Activated CD8-positive, alpha-beta T cell treated with anti-CD3 and anti-CD28 coated beads, Interleukin-2, amount 10 ng/mL, durations not matched to agents 7 days and 5 days (primary cell): ENCODE measurements at places on chromosomes 1 and 21. TPM values are rescaled to one million over a fixed set of nuclear protein-coding genes. Genes with fewer than 3 reads are reported as not detected.
A peak's percentile ranks its signal among the peaks of the same experiment; 100 is the strongest.

- H3K27ac ChIP-seq, result no peak overlapping the region
- no peaks in the 10 kb centered on the region for H3K36me3 ChIP-seq
- H3K4me3 ChIP-seq, result no peak overlapping the region
- DNase-seq, result no peak
- no peaks in the 10 kb centered on the region for H3K4me1 ChIP-seq
Measured at GRCh38 chr1:68011657-68012375, 38.6 kb downstream of the DIRAS3 start.

GRCh38 chr1:113517346-113517745 lies 127.0 kb downstream of the MAGI3 start:
- no peak overlapping the region for H3K27ac ChIP-seq
- no peaks in the 10 kb centered on the region for H3K36me3 ChIP-seq
- H3K4me1 ChIP-seq, result no peaks in the 10 kb centered on the region

- H3K4me3 ChIP-seq, result no peak overlapping the region
- H3K4me1 ChIP-seq, result no peaks in the 10 kb centered on the region
- H3K27ac ChIP-seq, result no peak overlapping the region
- peaks cover 23% of the 10 kb centered on the region for H3K27me3 ChIP-seq
- DNase-seq, result no peak
Measured at GRCh38 chr1:190476321-190476720, 1.3 kb downstream of the BRINP3 start.

- peaks cover 11% of the 10 kb centered on the region for H3K36me3 ChIP-seq
- DNase-seq, result no peak
- H3K4me1 ChIP-seq, result peaks cover 70% of the 10 kb centered on the region
- H3K4me3 ChIP-seq, result peak overlapping the region; percentile 79
- H3K27ac ChIP-seq, result peak overlapping the region; percentile 95
- H3K27me3 ChIP-seq, result no peaks in the 10 kb centered on the region
Measured at GRCh38 chr1:19390166-19390850, 78.2 kb downstream of the SLC66A1 start.

GRCh38 chr1:43565600-43566360 lies 35.1 kb downstream of the PTPRF start:
- no peak overlapping the region for H3K27ac ChIP-seq
- peaks cover 3% of the 10 kb centered on the region for H3K27me3 ChIP-seq
- H3K36me3 ChIP-seq, result no peaks in the 10 kb centered on the region
- H3K4me3 ChIP-seq, result peak overlapping the region; percentile 62

GRCh38 chr1:53246261-53247134 lies 8.2 kb upstream of the MAGOH start:
- H3K4me3 ChIP-seq, result no peak overlapping the region
- H3K27ac ChIP-seq, result no peak overlapping the region
- no peaks in the 10 kb centered on the region for H3K4me1 ChIP-seq
- DNase-seq, result no peak

- no peaks in the 10 kb centered on the region for H3K4me1 ChIP-seq
- peaks cover 1% of the 10 kb centered on the region for H3K27me3 ChIP-seq
- DNase-seq, result no peak
- H3K36me3 ChIP-seq, result no peaks in the 10 kb centered on the region
- no peak overlapping the region for H3K4me3 ChIP-seq
Measured at GRCh38 chr1:30140566-30140965, 582.8 kb downstream of the MATN1 start.

- peaks cover 5% of the 10 kb centered on the region for H3K36me3 ChIP-seq
- peaks cover 15% of the 10 kb centered on the region for H3K4me1 ChIP-seq
- DNase-seq, result no peak
- peaks cover 79% of the 10 kb centered on the region for H3K27me3 ChIP-seq
- no peak overlapping the region for H3K27ac ChIP-seq
Measured at GRCh38 chr21:44710756-44711326, 531 bp downstream of the TSPEAR start.

DNA sequence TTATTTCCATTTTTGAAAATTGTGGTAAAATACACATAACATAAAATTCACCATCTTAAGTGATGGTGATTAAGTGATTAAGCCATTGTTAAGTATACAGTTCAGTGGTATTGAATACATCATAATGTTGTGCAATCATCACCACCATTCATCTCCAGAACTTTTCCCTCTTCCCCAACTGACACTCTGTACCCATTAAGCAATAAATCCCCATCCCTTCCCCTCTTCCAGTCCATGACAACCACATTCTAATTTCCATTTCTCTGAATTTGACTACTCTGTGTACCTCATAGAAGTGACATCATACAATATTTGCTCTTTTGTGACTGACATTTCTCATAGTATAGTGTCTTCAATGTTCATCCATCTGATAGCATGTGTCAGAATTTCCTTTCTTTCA lies 124.8 kb downstream of the DISC1 start:
- no peak for DNase-seq
- no peaks in the 10 kb centered on the region for H3K27me3 ChIP-seq
- H3K36me3 ChIP-seq, result peaks cover 32% of the 10 kb centered on the region

DNA sequence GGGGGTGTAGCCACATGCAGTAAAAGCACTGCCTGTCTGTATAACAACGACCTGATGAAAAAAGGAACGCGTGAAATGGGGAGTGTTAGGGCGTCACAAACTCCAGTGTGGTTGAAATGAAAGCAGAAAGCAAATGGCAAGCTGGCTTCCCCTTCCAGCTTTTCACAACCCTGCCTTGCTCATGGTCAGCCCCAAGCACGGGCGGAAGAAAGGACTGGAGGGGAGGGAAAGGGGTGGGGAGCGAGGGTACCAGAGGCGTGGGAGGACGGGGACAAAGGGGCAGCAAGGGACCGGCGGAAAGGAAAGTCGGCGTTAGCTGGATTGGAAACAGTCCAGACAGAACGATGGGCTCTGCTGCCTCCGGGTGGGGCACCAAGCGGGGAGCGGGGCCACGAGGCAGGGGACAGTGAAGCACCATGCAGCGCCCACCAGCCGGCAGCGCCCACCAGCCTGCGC lies 9.6 kb downstream of the VPS26C start:
- H3K36me3 ChIP-seq, result peaks cover 57% of the 10 kb centered on the region
- no peaks in the 10 kb centered on the region for H3K27me3 ChIP-seq
- peak overlapping the region; percentile 93 for H3K27ac ChIP-seq
- peaks cover 70% of the 10 kb centered on the region for H3K4me1 ChIP-seq
- peak; percentile 66 for DNase-seq
- H3K4me3 ChIP-seq, result peak overlapping the region; percentile 83

DNA sequence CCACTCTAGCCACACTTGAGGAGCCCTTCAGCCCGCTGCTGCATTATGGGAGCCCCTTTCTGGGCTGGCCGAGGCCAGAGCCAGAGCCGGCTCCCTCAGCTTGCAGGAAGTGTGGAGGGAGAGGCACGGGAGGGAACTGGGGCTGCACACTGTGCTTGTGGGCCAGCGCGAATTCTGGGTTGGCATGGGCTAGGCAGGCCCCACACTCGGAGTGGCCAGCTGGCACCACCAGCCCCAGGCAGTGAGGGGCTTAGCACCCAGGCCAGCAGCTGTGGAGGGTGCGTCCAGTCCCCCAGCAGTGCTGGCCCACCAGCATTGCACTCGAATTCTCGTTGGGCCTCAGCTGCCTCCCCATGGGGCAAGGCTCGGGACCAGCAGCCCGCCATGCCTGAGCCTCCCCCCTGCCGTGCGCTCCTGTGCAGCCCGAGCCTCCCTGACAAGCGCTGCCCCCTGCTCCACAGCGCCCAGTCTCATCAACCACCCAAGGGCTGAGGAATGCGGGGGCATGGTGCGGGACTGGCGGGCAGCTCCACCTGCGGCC lies 785.9 kb upstream of the TPTE start:
- H3K4me1 ChIP-seq, result no peaks in the 10 kb centered on the region
- no peak overlapping the region for H3K27ac ChIP-seq
- no peaks in the 10 kb centered on the region for H3K36me3 ChIP-seq
- no peak for DNase-seq

DNA sequence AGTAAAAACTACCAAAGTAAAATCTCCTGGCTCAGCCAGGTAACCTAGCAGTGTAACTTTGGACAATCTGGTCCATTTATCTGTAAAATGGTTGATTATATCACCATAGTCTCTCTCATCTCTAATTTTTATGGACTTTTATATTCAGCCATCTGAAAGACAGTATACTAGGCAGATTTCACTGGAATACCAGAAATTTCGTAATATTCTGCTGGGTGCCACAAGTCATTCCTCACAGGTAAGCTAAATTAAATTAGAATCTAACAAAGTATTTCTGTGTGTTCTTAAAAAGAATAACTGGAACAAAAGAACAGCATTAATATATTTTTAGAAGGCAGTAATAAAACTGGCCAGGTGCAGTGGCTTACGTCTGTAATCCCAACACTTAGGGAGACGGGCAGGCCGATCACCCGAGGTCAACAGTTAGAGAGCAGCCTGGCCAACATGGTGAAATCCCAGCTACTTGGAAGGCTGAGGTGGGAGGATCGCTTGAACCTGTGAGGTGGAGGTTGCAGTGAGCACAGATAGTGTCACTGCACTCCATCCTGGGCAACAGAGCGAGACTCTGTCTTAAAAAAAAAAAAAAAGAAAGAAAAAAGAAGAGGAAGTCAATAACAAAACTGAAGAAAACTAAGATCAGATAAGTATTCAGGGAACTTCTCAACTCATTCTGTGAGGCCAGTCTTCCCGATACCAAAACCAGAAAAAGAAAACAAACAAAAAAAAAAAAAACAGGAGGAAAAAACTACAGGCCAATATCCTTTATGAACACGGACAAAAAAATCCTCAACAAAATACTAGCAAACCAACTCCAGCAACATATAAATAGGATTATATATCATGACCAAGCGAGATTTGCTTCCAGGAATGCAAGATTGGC lies 35.9 kb downstream of the PIK3R3 start:
- no peak overlapping the region for H3K27ac ChIP-seq
- no peak overlapping the region for H3K4me3 ChIP-seq
- DNase-seq, result no peak
- no peaks in the 10 kb centered on the region for H3K4me1 ChIP-seq

GRCh38 chr1:150906329-150906728 lies 19.4 kb downstream of the CTXND2 start:
- H3K27ac ChIP-seq, result no peak overlapping the region
- DNase-seq, result no peak

GRCh38 chr21:42120903-42121535 lies 49.9 kb downstream of the UMODL1 start:
- peaks cover 49% of the 10 kb centered on the region for H3K27me3 ChIP-seq
- no peak overlapping the region for H3K4me3 ChIP-seq
- H3K4me1 ChIP-seq, result peaks cover 64% of the 10 kb centered on the region
- no peak overlapping the region for H3K27ac ChIP-seq
- no peaks in the 10 kb centered on the region for H3K36me3 ChIP-seq

DNA sequence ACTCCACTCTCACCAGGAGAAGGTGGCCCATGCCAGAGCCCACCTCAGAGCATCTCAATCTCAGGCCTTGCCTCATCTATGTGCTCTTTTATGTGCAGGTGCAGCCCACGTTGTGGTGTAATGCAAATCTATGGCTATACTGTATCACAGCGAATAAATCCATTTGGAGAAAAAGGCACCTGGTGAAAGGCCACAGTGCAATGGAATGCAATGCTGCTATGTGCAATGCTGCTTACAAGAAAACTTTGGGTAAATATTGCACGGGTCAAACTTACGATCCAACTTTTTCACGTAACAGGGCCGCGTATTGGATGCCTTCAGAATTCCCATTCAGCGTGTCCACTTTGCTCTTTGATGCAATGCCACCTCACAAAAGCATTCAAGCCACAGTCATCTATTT lies 13.5 kb downstream of the ZBTB18 start:
- peaks cover 5% of the 10 kb centered on the region for H3K4me1 ChIP-seq
- no peak overlapping the region for H3K27ac ChIP-seq
- H3K27me3 ChIP-seq, result peaks cover 3% of the 10 kb centered on the region
- no peak for DNase-seq

- no peaks in the 10 kb centered on the region for H3K36me3 ChIP-seq
- H3K4me1 ChIP-seq, result no peaks in the 10 kb centered on the region
- no peak overlapping the region for H3K4me3 ChIP-seq
- DNase-seq, result no peak
Measured at GRCh38 chr21:45248893-45249381, 38.8 kb downstream of the POFUT2 start.

DNA sequence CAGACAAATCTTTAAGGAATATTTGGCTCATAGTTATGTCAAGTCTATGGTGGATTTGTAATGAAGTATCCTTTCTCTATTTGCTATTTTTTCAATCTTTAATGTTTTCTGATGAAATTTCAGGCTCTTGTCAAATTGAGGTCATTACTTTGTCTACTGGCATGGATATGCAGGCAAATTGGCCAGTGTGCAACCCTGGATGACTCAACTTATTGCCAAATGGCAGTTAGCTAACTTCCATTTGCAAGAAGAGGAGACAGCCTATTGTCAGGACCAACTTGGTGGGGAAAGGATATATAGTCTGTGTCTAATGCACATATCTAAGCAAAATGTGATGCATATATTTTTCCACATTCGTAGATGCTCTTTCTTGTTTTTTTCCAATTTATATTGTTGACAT lies 530.5 kb downstream of the PTBP2 start:
- H3K4me1 ChIP-seq, result no peaks in the 10 kb centered on the region
- H3K36me3 ChIP-seq, result peaks cover 6% of the 10 kb centered on the region
- H3K27ac ChIP-seq, result no peak overlapping the region
- no peaks in the 10 kb centered on the region for H3K27me3 ChIP-seq
- no peak overlapping the region for H3K4me3 ChIP-seq

GRCh38 chr1:47751996-47752451 lies 245.2 kb downstream of the TRABD2B start:
- H3K27me3 ChIP-seq, result no peaks in the 10 kb centered on the region
- H3K36me3 ChIP-seq, result no peaks in the 10 kb centered on the region
- no peak overlapping the region for H3K27ac ChIP-seq
- H3K4me3 ChIP-seq, result no peak overlapping the region
- no peak for DNase-seq
- no peaks in the 10 kb centered on the region for H3K4me1 ChIP-seq

GRCh38 chr1:36866169-36866814 lies 168.0 kb downstream of the GRIK3 start:
- H3K27me3 ChIP-seq, result peaks cover 2% of the 10 kb centered on the region
- no peaks in the 10 kb centered on the region for H3K4me1 ChIP-seq
- H3K4me3 ChIP-seq, result no peak overlapping the region
- no peaks in the 10 kb centered on the region for H3K36me3 ChIP-seq
- DNase-seq, result no peak

- no peak overlapping the region for H3K4me3 ChIP-seq
- no peaks in the 10 kb centered on the region for H3K27me3 ChIP-seq
- DNase-seq, result no peak
- no peak overlapping the region for H3K27ac ChIP-seq
- no peaks in the 10 kb centered on the region for H3K4me1 ChIP-seq
Measured at GRCh38 chr1:185790194-185790735, 56.1 kb downstream of the HMCN1 start.

GRCh38 chr1:65150583-65151263 lies 2.7 kb downstream of the AK4 start:
- peak overlapping the region; percentile 36 for H3K4me3 ChIP-seq
- DNase-seq, result no peak
- no peak overlapping the region for H3K27ac ChIP-seq
- peaks cover 33% of the 10 kb centered on the region for H3K36me3 ChIP-seq
- H3K27me3 ChIP-seq, result peaks cover 4% of the 10 kb centered on the region

GRCh38 chr1:58982259-58982998 lies 198.6 kb upstream of the JUN start:
- no peaks in the 10 kb centered on the region for H3K27me3 ChIP-seq
- H3K4me1 ChIP-seq, result peaks cover 40% of the 10 kb centered on the region
- H3K27ac ChIP-seq, result no peak overlapping the region

- peaks cover 3% of the 10 kb centered on the region for H3K36me3 ChIP-seq
- no peak overlapping the region for H3K4me3 ChIP-seq
- H3K4me1 ChIP-seq, result peaks cover 9% of the 10 kb centered on the region
- no peak overlapping the region for H3K27ac ChIP-seq
- no peak for DNase-seq
Measured at GRCh38 chr1:2160451-2161300, 33.9 kb downstream of the FAAP20 start.

ATP1A4 gene
- not detected for total RNA-seq

PROX1 gene
- not detected for total RNA-seq

LORICRIN gene
- not detected for total RNA-seq

XCL2 gene
- total RNA-seq, result 41.8 TPM

SPRR2F gene
- total RNA-seq, result not detected

RGS16 gene
- total RNA-seq, result 0.63 TPM

ERG gene
- total RNA-seq, result not detected
